ENCODE measurements at places on chromosomes 7 and 10.

GRCh38 chr10:89563861-89564478 is 28.6 kb upstream of the SLC16A12 start:
- DNase-seq: no peak

- peak; percentile 59 for DNase-seq
Observed at GRCh38 chr7:100130608-100131453, 4.1 kb downstream of the MBLAC1 start.

- no peak for DNase-seq
Observed at GRCh38 chr10:114603948-114604347, 54.1 kb downstream of the ABLIM1 start.

GRCh38 chr10:27158421-27158820 is 3.3 kb downstream of the MASTL start:
- no peak for DNase-seq

DNA sequence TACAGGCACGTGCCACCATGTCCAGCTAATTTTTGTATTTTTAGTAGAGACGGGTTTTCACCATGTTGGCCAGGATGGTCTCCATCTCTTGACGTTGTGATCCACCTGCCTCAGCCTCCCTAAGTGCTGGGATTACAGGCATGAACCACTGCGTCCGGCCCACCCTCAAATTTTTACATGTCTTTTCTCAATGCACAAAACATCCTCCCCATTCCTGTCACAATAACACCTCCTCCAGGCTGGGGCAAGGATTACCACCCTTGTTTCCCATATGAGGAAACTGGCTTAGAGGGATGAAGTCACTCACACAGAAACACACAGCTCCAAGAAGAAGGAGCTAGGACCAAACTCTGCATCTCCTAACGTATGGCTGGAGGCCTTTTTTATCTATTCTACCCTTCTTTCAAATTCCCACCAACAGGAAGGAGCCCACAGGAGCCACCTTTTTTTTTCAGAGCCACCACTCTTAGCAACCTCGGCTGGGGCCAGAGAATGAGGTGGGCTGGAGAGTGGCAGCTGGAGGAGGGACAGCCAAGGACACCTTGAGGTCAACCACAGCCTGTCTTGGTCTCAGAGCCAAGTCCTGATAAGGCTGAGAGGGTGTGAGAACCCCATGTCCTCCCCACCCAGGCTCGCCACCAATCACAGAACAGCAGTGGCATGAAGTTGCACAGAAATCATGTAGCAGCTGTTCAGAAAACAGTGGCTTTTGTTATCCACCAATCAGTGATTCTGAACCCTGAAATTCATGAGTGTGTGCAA is 113.1 kb upstream of the PDLIM1 start:
- DNase-seq: no peak

- DNase-seq: no peak
Observed at GRCh38 chr10:70479165-70479581, 606 bp downstream of the PALD1 start.

DNA sequence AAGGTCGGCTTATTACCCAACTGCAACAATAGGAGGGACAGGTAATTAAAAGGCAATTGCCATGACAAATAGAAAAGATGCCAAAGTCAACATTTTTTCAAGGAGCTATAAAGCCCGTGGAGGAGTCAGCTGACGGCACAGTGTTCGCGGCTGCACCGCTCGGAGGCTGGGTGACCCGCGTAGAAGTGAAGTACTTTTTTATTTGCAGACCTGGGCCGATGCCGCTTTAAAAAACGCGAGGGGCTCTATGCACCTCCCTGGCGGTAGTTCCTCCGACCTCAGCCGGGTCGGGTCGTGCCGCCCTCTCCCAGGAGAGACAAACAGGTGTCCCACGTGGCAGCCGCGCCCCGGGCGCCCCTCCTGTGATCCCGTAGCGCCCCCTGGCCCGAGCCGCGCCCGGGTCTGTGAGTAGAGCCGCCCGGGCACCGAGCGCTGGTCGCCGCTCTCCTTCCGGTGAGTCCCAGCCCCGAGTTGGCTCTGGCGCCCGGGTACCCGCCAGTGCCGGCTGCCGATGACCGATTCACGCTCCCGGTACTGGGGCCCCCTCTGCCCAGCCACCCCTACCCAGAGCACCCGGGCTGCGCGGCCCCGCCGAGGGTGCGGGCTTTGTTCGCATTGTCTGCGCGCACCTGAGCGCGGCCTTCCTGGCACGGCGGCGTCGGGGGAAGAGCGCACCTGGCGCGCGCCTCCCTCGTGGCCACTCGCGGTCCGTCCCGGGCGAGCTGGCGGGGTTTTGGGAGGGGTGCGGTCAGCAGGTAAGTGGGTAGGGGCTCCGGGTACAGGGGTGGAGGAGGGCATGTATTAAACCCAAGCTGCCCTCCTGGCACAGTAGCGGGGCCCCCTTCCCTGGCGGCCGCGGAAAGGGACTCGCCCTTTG is at the start of gene VWA2:
TSS of gene VWA2 (plus strand) at position 138 of the 877 bp plus-strand sequence. CDS start 9,460 bp downstream, outside the sequence.
- no peak for DNase-seq

DNA sequence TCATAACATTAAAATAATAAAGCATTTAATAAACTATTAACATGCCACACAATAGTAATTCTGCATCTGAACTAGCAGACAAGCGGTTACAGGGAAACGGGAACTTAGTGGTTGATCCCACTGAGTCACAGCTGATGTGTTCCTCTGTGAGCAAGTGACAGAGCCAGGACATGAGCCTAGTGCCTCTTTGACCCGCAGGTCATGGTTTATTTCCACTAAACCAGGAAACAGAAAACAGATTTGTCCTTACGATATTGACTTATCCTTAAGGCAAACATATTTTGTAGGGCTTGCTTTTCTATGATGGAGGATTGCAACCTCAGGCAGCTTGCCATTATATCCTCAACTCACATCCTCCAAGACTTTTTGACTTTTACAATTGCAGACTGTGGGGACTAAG is 987.3 kb downstream of the CCSER2 start:
- DNase-seq: no peak

- DNase-seq: no peak
Observed at GRCh38 chr10:130425169-130425568, 289.0 kb downstream of the GLRX3 start.

GRCh38 chr10:113017376-113017775 is 67.3 kb downstream of the TCF7L2 start:
- no peak for DNase-seq

GRCh38 chr7:51069411-51070083 is 247.1 kb downstream of the COBL start:
- no peak for DNase-seq

GRCh38 chr10:26311383-26311940 is 94.9 kb downstream of the GAD2 start:
- DNase-seq: no peak

DNA sequence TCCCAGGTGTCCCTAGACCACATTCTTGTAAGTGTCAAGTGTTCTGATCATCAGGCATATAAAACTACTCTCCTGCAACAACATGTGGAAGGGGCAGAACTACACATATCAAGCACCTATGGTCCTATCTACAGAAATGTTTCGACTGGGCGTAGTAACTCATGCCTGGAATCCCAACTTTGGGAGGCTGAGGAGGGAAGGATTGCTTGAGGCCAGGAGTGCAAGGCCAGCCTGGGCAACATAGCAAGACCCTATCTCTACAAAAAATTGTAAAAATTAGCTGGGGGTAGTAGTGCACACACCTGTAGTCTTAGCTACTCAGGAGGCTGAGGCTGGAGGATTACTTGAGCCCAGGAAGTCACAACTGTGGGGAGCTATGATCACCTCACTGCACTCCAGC is 244.2 kb downstream of the PARD3 start:
- DNase-seq: no peak

- DNase-seq: no peak
Observed at GRCh38 chr7:131327049-131327625, 539 bp upstream of the MKLN1 start.

DNA sequence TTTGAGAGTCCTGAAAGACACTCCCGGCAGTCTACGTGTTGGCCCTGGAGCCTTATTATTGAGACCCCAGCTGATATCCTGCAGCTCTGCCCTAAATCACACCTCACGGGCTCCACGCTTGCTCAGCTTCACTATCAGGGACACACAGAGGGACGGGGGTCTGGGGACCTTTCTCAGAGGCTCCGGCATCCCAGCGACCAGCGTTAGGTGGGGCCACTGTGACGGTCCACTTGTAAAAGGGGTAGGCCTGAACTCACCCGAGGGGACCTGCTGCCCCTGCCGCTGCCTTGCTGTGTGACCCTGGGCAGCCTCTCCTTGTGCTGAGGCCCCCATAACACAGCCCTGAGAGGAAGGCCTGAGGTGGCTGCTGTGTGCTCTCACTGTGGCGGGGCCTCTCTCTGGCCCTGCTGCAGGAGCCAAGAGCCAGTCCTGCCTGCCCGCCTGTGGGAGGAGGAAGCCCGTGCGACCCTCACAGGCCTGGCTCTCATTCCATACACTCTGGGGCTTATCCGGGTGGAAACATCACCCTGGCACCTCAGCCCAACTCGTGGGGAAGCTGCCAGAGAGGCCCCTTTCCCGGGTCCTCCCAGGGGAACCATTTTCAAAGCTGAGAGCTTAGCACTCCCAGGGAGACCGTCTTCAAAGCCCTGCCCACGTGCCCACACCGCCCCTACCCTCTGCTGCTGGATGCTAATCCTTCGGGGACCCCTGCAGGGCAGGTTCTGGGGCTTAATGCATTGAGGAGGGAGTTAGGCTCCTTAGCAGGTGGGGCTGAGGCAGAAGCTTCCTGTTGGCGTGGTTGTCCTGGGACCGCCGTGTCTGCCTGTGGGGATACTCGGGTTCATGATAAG is 21.7 kb downstream of the AQP1 start:
- no peak for DNase-seq

- DNase-seq: no peak
Observed at GRCh38 chr7:22200777-22201176, 156.2 kb downstream of the RAPGEF5 start.

- DNase-seq: no peak
Observed at GRCh38 chr7:135343361-135343760, 109.7 kb downstream of the STRA8 start.

GRCh38 chr10:99358101-99358500 is 28.9 kb downstream of the CNNM1 start:
- no peak for DNase-seq

DNA sequence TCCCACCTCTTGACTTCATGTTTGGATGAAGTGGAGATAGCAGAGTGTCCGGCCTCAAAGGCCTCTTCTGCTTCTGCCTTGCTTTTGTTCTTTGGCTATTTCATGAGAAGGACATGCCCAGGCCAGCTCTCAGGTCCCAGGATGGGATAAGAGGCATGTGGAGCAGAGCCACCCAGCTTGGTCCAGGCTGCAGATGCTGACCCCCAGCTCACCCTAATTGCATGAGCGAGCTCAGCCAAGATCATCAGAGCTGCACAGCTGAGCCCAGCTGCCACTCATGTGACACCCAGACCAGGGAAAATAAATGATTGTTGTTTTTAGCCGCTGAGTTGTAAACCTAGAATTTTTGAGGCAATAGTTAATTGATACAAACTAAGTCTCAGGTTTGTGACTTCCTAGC is 230.0 kb downstream of the PHF14 start:
- DNase-seq: no peak

- DNase-seq: no peak
Observed at GRCh38 chr10:110405380-110405779, 92.3 kb upstream of the DUSP5 start.

GRCh38 chr10:22990443-22990842 is 62.6 kb downstream of the ARMC3 start:
- no peak for DNase-seq

DNA sequence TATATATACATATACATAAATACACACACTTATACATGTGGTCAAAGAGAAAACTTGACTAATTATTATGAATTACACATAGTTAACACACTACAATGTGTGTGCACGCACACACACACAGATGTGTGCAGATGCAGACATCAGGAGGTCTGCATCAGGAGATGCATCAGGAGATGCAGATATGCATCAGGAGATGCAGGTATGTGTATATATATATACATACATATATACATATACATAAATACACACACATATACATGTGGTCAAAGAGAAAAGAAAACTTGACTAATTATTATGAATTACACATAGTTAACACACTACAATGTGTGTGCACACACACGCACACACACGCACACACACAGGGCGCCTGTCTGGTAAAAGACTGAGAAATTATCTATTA is 31.3 kb upstream of the MDFIC start:
- DNase-seq: no peak

GRCh38 chr10:103811463-103811862 is 43.9 kb downstream of the SH3PXD2A start:
- no peak for DNase-seq

- DNase-seq: no peak
Observed at GRCh38 chr10:7797582-7797981, 9.6 kb downstream of the ATP5F1C start.

DNA sequence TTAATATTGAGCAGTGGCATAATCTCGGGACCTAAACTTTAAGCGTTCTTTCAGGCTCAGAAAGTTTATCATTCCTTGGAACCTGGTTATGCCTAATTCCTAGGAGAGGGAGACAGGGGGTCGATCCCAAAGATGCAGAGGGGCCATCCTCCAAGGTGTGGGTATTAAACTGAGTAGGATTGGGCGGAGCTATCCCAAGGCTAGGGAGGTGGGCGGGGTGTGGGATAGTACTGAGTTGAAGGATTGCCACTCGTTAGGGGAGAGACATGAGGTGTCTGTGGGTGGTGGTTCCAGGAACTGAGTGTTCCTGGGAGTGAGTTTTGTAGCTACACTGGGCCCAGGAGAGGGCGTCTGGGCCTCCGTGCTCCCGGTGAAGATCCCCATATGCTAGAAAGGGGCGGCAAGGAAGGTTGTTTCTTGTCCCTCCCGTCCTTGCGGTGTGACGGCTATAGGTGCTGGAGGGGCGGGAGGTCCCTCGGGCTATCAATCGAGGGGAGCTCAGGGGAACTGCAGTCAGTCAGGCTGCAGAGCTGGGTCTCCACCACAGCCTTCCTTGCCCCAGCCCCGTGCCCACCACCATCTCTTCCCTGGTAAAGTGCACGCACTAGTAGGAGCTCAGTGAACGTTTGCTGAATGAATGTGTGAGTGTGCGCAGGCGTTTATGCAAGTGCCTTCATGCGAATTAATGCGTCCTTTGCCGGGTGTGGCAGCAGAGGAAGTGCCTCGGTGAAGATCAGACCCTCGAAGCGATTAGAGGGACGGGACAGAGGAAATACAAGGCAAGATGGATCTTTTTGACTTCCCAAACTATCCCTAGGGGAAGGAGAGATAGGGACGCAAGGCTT is 3.0 kb upstream of the HMX2 start:
- DNase-seq: no peak

GRCh38 chr10:15715619-15716227 is 4.0 kb downstream of the ITGA8 start:
- DNase-seq: no peak

DNA sequence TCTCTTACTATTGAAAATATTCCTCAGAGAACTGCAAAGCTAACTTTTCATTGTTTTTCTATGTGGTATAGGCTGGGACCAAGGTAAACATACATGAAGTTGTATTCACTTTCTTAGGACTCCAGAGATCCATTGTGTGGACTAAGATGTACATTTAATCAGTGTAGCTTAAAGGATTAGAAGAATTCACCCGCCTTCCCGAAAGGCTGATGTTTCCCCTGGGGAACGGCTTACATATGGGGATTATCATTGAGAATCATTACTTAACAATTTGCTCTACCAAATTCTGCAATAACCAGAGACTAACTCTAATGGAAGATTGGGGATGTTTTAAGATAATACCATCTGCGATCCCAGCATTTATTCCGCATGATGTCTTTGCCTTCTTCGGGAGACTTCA is 257.1 kb upstream of the KIAA1217 start:
- no peak for DNase-seq

Measured in activated CD8-positive, alpha-beta memory T cell treated with anti-CD3 and anti-CD28 coated beads for 4 hours (primary cell).